T follicular helper cell (primary cell): ENCODE measurements at places on chromosomes 5 and 9.
A peak's percentile ranks its signal among the peaks of the same experiment; 100 is the strongest.

GRCh38 chr5:1730487-1730847 is 69.2 kb downstream of the MRPL36 start:
- no peak for DNase-seq

DNA sequence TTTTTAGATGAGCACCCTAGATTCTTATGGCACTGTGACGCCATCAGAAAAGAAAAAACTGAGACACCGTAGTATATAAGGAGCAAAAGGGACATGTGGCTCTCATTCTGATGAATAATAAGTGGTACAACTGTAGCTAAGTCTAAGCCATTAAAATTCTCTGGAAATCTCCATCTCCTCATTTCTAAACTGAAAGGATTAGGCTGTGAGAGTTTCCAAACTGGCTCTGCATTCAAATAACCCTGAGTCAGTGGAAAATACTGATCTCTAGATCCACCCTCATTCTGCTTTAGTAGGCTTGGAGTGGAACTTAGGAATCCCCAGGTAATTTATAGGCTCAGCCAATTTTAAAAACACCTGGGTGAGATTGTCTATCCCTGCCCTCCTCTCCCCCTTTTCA is 28.5 kb downstream of the PTAR1 start:
- no peak for DNase-seq

GRCh38 chr9:97975376-97975775 is 7.8 kb upstream of the ANP32B start:
- no peak for DNase-seq

DNA sequence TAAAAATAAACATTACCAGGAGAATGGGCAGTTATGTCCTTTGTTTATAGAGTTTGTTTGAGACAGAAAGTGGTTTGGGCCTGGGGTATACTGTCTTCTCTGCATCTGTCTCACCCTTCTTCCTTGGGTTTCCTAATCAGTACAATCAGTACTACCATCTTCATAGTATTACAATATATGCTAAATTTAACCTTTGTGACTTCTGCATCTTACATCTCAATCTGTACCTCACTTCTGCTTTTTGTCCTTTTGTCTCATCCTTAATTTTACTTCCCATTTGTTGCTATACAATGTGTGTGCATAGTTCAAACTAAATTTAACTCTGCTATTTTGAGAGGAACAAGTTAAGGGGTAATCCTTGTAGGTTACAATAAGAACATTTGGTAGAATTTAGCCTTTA is 19.6 kb downstream of the FBXO38 start:
- no peak for DNase-seq

DNA sequence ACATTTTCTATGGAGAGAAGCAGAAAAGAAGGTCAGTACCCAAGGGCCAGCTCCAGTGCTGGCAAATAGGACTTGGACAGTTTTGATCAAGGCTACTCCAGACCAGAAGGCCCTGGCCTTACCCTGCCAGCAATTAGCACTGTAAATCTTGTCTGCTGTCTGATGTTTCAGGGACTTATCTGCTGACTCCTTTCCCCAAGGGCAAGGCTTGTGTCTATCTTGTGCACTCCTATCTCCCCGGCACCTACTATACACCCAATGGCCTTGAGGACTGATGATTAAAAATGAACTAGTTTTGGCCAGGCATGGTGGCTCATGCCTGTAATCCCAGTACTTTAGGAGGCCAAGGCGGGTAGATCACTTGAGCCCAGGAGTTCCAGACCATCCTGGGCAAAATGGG is 37.2 kb downstream of the POLR1E start:
- DNase-seq: no peak

- DNase-seq: no peak
These were observed 96.4 kb upstream of the SPRY4 start for GRCh38 chr5:142421228-142421617.

GRCh38 chr5:2256691-2257280 is 374.1 kb upstream of the IRX4 start:
- no peak for DNase-seq

GRCh38 chr9:5743109-5743508 is 89.8 kb downstream of the ERMP1 start:
- no peak for DNase-seq

DNA sequence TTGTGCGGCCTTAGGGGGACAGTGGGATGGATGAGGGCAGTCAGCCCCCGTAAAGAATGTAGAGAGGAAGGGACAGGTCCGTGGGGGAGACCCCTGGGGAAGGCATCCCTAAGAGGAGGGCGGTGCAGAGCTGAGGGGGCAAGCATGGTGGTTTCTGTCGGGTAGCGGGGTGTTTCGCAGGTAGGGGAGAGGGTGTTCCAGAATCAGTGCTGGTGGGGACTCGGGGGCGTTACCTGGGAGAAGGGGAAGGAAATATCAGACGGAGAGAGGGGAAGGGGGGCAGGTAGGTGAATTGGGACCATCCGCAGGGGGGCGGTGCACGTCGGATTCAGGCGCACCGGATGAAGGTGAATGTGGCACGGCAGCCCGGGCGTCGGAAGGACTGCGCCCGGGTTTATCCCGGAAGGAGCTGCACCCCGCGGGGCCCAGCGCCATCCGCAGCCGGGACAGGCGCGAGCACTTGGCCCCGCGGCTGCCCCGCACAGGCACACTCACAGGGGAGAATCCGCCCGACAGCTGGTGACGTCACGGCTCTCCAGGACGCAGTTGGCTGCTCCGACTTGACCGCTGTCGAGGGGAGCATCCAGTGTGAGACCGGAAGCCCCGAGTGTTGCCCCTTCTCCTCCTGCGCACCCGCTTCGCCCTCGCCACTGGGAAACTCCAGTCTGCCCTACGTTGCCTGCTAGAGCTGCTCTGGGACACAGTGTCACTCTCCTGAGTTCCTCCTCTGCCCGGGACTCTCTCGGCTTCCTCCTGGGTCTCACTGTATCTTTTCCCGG is 1.3 kb downstream of the CD72 start:
- DNase-seq: peak; percentile 32

GRCh38 chr5:134451225-134451935 is 39.7 kb upstream of the CDKN2AIPNL start:
- DNase-seq: no peak

GRCh38 chr5:131246504-131246903 is 17.3 kb upstream of the CDC42SE2 start:
- no peak for DNase-seq

GRCh38 chr5:74623006-74623611 is 17.4 kb downstream of the ENC1 start:
- no peak for DNase-seq

DNA sequence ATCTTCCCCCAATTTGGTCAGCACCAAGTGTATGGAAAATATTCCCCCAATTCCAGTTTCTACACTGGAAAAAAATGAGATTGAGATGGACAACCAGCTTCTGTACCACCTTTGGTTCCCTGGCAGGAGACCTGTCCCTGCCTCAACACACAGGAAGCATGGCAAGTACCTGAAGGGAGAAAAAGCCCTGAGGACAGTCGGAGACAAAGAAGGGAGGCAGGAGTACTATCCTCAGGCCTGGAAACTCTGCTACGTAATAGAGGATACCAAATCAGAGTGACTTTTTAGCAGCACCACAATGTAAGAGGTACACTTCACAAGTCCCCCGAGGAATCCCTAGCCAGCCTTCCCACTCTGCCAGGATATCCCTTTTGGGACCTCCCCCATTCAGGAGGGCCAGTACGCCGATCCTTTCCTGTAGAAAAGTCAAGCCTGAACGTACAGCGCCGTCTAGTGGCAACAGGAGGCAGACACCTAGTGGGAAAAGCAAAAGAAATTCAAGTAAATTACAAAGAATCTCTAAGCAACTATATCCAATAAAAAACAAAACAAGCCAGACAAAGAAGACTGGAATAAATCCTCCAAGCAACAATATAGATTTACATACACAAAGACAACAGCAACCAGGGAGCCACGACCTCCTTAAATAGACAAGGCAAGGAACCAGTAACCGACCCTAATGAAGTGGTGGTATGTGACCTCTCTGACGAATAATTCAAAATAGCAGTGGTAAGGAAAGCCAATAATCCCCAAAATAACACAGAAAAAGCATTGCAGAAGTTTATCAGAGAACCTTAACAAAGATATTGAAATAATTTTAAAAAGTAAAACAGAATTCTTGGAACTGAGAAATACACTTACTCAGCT is 63.3 kb upstream of the SLCO6A1 start:
- DNase-seq: no peak

DNA sequence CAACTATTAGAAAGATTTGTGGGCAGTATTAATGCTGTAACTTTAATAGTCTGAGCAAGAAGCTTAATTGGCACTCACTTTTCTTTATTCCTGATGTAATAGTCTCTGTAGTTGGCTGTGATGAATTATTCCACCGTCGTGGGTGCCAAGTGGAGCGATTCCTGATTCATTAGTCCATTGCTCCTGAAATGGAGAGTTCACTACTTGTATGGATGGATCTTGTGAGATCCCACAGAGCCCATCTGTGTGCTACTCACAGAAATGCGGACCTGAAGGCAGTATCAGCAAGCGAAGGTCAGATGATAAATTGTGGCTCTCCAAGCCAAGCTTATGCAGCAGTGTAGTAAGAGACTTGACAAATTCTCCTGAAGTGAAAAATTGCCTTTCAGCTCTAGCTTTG is 212.2 kb downstream of the CHSY3 start:
- DNase-seq: no peak

GRCh38 chr9:132584601-132585560 is 2.5 kb downstream of the BARHL1 start:
- no peak for DNase-seq
